ENCODE measurements at places on chromosomes 7 and 10.

GRCh38 chr7:23067271-23067670 is 38.3 kb upstream of the KLHL7 start:
- no peak for DNase-seq

DNA sequence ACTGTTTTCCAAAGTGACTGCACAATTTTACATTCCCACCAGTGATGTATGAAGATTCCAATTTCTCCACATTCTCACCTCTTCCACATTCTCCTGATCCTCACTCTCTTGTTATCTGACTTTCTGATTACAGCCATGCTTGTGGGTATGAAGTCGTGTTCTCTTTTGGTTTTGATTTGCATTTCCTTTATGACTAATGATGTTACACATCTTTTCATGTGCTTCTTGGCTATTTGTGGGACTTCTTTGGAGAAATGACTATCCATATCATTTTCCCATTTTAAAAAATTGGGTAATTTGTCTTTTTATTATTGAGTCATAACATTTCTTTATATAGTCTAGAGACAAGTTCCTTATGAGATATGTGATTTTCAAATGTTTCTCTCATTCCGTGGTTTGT is 10.5 kb upstream of the GIMAP8 start:
- no peak for DNase-seq

DNA sequence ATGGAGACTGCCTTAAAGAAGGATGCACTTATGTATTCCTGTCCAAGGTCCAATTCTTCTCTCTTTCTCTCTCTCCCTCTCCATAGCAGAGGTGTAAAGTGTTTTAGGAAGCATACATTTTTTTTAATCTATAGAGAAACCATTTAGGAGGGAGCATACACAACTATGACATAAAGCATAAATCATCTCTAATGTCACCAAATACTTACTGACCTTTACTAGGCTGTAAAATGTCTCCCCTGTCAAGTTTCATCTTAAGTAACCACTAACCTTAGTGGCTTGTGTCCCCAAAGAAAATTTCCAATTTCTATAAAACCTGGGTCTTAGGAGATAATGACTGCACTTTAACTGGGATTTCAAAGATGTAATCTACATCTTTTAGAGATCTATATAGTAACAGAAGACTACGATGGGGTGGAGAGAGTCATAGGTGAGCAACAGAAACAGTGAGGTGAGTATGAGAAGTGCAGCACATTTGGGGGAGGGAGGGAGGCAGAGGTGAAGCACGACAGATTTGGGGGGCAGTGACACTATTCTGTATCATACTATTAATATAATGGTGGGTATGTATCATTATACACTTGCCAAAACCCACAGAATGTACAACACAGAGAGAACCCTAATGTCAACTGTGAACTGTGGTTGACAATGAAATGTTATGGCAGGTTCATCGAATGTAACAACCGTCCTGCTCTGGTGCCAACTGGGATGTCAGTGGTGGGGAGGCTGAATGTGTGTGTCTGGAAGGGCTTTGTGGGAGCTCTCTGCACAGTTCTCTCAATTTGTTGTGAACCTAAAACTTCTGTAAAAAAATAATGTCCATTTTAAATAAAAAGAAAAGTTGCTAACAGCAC is 79.5 kb downstream of the PIP4K2A start:
- no peak for DNase-seq

- no peak for DNase-seq
Measured at GRCh38 chr10:79066411-79067240, 2.1 kb upstream of the ZMIZ1 start.

- DNase-seq: no peak
Measured at GRCh38 chr7:31054608-31055278, 2.6 kb downstream of the ADCYAP1R1 start.

DNA sequence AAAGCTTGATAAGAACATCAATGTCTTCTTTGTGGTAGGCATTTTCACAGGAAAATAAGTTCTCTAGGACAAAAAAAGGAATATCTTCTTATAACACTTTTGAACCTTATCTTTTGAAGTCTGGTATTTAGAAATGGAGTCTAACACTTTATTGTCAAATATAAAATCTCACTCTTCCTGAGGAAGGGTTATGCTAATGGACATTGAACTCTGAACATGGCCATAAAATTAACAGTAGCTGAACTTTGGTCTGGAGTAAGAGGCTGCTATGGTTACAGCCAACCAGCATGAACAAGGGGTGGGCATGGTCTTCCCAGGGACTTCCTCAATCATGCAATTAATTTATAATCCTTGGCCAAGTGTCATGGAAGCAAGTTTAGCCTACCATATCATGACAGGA is at the start of gene CLRN3:
CLRN3 (minus strand) TSS at position 199 of the 400 bp plus-strand sequence; CDS start at position 42, 157 bp downstream.
- DNase-seq: no peak

GRCh38 chr7:9507290-9507689 is 1073.9 kb downstream of the NXPH1 start:
- no peak for DNase-seq

- DNase-seq: no peak
Measured at GRCh38 chr7:156397249-156397648, 243.3 kb upstream of the RNF32 start.

DNA sequence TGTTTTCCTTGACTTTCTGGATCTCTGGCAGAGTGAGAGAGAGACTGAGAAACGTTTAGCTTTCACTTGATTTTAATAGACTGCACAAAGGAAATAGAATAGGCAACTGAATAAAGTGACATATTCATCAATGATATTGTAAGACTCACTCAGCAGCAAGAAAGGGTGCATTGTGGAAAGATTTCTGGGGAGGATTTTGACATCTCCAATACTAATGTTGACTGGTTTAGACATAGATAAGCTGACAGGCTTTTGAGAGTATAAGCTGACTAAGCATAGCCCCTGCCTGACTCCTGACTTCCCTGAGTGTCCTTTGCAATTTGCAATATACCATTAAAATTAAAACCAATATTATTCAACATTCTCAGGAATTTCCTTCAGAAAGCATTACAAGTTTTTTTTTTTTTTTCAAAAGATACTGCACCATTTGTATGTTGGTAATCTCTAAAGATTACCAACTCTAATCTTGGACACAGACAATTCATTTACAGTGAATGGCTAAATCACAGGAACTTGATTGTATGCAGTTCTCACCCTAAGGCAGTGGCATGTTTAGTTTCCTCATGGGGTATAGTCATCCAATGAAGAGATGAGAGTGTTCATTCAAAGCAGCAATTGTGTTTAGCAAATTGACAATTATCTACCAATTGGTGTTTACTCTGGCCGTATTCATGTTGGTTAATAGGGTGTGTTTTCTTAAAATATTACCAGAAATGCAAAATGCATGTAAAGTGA is 325.6 kb downstream of the SORCS3 start:
- no peak for DNase-seq

DNA sequence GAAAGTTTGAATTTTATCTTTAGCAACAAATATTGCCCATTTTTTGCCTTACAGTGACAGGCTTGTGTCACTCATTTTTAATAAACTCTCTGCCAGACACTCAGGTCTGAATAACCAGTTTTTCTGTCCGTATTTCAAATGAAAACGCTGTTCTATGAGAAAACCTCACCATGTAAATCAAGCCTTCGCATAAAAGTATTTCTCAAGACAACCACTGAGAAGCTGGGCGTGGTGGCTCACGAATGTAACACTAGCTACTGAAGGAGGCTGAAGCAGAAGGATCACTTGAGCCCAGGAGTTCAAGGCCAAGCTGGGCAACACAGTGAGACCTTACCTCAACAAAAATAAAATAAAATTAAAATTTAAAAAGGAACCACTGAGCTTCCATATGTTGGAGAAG is 339.3 kb downstream of the PARD3 start:
- no peak for DNase-seq

DNA sequence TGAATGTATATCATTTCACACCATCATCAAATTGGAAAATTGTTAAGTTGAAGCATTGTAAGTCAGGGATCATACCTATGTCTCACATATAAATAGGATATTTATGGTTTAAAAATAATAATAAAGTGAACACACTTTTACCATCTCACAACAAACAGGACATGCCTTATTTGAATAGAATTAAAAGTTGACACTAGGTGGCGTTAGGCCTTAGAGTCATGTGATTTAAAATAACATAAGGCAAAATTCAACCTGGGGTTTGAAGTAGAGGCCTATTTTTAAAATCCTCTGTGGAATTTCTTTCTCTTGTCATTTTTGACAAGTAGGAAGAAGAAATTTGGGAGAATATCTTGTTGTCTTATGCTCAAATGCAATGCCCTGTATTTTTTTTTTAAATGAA is 184.7 kb upstream of the PCDH15 start:
- no peak for DNase-seq

DNA sequence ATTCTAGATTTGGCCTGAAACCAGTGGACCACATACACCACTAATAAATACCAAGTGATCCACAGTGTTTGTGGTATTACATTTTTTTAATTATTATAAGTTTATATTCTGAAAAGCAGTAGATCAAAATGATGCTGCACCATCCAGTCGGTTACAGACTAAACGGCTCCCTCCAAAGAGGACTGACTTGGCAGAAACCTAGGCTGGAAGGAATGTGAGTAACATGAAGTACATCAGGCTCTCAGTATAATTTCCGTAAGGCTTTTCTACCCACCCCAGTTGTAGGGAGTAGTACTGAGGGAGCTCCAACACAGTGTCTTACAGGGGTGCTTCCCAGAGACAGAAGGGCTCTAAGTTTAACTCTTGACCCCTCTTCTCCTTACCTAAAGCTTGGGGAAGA is 119.5 kb downstream of the TRRAP start:
- no peak for DNase-seq

DNA sequence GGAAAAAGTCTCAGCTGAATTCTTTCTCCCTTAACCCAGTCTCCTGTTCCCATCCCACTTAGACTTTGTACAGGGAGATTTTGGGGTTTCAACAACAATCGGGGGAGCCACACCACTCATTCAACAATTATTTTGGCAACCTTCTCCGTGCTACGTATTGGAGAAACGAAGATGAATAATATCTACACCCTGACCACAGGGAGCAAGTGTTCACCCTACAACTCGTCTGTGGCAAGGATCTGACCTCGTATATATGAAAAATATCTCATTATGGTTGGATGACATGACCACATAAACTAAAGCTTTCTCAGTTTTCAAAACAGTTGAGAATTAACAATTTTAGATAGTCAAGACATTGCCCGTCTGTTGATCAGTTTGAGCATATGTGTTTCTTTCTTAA is 302.1 kb downstream of the CACNA2D1 start:
- DNase-seq: no peak

DNA sequence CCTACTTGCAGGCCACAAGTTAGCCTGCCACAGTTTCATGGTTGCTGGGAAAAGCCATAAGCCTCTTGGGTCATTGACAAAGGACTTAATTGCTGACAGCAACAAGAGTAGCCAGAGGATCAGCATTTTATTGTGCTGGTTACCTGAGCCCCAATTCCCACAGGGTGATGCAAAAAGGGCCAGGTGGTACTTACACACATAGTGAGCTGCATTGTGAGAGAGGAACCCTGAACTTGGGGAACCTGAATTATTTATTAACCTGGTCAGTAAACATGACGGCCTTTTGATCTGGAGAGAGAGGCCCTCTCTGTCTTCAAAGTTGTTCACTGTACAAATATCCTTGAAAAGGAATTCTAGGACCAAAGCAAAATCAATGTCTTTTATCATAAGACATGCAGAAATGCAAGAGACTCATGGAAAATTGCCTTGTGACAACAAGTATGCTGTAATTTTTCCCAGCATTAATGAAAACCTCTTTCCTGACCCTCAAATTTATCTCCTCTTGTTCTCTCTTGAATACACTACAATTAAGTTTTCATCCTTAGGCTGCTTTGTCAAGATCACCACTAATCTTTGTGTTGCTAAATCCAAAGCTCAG is 102.9 kb upstream of the PHYHIPL start:
- DNase-seq: no peak

DNA sequence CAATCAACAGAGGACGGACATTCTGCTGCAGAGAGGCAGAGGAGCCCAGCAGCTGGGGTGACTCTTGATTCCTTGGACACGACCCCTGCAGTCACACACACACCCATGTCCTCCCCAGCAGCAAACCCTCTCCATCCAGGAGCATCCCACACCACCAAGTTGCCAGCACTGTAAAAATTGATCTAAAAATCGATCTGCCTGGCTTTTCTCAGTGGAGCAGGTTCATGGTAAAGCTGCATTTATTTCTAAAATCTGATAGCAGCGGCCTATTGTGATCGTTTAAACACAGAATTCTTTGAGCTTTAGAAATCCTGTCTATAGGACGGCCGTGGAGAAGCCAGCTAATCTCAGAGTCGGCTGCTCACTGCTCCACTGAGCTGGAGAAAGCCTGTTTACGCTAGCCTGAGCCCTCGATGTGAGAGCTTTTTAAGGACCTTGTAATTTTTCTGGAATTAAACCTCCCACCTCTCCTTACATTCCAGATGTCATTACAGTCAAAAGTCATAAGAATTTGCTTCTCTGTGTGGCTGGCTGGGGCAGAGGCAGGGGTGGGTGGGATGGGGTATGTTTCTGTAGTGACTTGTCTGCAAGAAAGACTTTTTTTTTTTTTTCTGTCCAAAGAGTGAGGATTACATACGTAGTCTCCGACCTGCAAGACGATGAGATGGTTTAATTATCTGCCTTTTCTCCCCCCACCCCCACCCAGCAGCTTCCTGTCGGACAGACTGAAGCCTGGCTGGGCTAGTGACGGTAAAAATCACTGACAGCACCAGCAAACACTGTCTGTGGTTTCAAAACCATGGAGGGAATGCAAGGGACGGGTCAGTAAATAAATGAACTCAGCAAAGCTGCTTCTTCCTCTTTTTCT is 31.6 kb downstream of the TRIM8 start:
- no peak for DNase-seq
